Renal cortex interstitium (tissue), 15 donors: ENCODE measurements at places on chromosomes 7 and 10.

GRCh38 chr10:10985361-10985760 lies 32.3 kb upstream of the CELF2 start:
- no peak for DNase-seq

- DNase-seq = no peak
Observed at GRCh38 chr7:81648716-81649115, 121.1 kb downstream of the HGF start.

- DNase-seq = no peak
Observed at GRCh38 chr7:133645884-133646391, 393.1 kb downstream of the EXOC4 start.

GRCh38 chr10:67815571-67816059 lies 22.4 kb downstream of the DNAJC12 start:
- DNase-seq = no peak

DNA sequence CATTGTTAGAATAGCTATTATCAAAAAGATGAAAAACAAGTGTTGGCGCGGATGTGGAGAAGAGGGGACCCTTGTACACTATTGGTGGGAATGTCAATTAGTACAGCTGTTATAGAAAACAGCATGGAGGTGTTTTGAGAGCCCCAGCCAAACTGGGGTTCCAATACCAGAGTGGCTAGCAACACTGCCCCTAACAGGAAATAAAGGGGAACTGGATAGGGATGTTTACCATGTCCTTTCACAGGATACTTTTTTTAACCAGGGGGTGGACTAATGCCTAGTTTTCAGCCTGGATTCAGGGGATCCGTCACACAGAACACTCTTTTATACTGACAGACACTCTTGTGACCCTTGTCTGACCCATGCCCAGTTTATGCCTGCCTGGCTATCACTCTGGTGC lies 6.9 kb upstream of the GSTK1 start:
- DNase-seq = no peak

- DNase-seq = no peak
Observed at GRCh38 chr7:100888988-100889750, at the start of gene UFSP1. TSS of gene UFSP1 (minus strand) at chr7:100889715. CDS start at chr7:100889271, 444 bp downstream.

DNA sequence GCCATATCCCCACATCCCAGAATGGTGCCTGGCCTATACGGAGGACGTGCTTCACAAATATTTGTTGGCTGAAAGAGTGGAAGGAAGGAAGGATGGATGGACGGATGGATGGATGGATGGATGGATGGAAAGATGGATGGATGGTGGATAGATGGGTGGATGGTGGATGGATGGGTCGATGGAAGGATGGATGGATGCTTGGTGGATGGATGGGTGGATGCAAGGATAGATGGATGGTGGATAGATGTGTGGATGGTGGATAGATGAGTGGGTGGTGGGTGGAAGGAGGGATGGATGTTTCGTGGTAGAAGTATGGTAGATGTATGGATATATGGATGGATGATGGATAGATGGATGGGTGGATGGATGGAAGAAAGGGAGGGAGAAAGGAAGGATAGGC lies 10.8 kb downstream of the CHAT start:
- no peak for DNase-seq
